CD4-positive, alpha-beta T cell treated with Interleukin-17A for 4 hours (primary cell): ENCODE measurements at places on chromosomes 7 and 10.

DNA sequence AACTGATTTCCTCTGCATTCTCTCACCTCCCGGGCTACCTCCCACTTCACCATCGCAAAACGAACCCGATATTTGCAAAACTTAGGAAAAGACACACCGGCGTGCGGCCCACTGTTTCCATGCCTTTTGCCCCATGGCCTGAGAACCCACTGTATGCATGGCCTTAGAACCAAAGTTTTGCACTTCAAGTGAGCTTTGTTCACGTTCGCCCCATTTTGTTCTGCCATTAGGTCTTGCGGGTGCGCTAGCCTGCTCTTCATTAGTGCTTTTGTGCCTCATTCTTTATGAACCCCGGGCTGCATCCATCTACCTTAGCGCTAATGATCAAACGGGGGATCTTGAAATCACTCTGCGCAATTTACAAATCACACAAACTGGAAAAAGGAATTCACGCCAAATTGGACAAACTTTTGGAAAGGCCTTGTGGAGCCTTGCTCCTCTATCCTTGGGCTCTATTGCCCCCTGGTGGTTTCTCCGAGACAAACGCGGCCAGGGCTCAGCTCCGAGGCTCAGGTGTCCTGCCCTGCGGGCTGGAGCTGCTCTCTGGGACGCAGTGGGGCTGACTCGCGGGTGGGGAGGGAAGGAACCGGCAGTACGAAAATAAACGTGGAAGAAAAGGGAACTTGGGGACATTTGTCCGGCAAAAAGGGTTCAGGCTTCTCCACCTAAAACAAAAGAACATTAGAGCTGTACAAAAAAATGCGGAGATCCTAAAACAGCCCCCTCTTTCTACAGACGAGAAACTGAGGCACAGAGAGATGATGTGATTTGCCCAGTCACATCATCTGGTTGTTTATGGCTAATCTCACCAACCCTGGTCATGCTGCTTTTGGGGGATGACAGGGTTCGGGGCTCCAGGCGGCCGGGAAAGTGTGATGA is 300.4 kb upstream of the NFE2L3 start:
- DNase-seq, result peak; percentile 67

GRCh38 chr10:84204122-84204521 is 9.8 kb downstream of the CDHR1 start:
- DNase-seq, result no peak

GRCh38 chr10:54900584-54900983 is 99.6 kb upstream of the PCDH15 start:
- DNase-seq, result no peak

DNA sequence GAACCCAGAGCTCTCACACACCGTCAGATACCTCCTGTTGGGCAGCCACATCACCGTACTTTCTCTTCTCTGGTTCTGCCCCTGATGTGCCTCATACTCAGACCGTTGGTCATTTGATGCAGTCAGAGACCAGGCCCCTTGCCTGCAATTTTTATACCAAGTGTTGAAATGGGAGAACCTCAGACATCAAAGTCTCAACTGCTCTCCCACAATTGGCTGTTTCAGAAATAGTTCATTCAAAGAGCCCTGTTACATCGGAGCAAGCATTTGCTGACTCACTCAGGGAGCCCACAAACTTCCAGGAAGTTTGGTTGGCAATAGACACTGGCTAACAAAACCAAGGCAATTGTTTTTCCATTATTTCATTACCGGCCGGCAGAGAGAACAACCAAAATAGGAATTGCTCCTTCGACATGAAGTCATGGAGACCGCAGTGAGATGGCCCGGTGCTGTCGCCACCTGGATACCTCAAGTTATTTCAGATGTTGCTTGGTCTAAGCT is 33.5 kb upstream of the ADAM12 start:
- no peak for DNase-seq
